ENCODE measurements at places on chromosomes 5 and 9. TPM values are rescaled to one million over a fixed set of nuclear protein-coding genes. Genes with fewer than 3 reads are reported as not detected.
A peak's percentile ranks its signal among the peaks of the same experiment; 100 is the strongest.

DNA sequence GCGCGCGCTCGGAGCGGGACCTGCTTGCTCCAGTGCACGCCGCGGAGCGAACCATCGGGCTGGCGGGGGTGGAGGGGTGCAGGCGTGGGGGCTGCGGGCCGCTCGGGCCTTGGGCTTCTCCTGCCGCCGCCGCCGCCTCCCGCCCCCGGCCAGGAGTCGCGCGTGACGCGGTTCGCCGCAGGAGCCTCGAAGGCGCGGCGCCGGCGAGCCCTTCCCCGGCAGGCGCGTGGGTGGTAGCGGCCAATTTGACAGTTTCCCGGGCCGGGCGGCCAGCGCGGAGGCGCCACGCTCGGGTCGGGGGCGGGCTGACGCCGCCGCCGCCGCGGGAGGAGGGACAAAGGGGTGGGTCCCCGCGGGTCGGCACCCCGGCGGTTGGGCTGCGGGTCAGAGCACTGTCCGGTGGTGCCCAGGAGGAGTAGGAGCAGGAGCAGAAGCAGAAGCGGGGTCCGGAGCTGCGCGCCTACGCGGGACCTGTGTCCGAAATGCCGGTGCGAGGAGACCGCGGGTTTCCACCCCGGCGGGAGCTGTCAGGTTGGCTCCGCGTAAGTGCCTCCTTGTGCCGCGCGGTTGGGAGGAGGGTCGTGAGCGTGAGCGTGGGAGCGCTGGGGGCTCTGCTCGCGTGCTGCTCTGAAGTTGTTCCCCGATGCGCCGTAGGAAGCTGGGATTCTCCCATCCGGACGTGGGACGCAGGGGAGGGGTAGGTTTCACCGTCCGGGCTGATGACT is at the start of gene TJP2:
Gene TJP2 (plus strand): TSS at position 387 of the 725 bp plus-strand sequence. CDS start 96 bp downstream, at position 483.
- DNase-seq, result peak; percentile 46

DNA sequence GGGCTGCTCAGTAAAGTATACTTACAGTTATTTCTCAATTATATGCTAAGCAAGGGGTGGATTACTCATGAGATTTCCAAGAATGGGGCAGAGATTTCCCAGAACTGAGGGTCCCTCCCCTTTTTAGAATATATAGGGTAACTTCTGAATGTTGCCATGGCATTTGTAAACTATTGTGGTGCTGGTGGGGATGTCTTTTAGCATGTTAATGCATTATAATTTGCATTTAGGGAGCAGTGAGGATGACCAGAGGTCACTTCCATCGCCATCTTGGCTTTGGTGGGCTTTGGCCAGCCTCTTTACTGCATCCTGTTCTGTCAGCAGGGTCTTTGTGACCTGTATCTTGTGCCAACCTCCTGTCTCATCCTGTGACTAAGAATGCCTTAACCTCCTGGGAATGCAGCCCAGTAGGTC is 35.5 kb downstream of the TTC1 start:
- DNase-seq, result no peak

DNA sequence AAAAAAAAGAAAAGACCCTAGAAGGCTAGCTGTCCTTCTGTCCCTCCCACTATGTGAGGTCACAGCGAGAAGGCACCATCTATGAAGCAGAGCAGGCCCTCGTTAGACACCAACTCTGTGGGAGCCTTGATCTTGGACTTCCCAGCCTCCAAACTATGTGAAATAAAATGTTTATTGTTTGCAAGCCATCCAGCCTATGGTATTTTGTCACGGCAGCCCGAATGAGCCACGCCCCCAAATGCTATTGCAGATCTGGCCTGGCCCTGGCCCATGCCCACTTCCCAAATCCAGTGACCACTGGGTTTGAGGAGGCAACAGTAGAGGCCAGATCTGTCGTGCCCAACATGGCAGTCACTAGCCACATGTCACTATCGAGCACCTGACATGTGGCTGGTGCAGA is 10.8 kb downstream of the STK10 start:
- DNase-seq, result no peak

GRCh38 chr9:113580041-113580953 is 116.8 kb downstream of the RGS3 start:
- DNase-seq, result peak; percentile 84

GRCh38 chr9:14961372-14962068 is 51.3 kb upstream of the FREM1 start:
- DNase-seq, result peak; percentile 18

DNA sequence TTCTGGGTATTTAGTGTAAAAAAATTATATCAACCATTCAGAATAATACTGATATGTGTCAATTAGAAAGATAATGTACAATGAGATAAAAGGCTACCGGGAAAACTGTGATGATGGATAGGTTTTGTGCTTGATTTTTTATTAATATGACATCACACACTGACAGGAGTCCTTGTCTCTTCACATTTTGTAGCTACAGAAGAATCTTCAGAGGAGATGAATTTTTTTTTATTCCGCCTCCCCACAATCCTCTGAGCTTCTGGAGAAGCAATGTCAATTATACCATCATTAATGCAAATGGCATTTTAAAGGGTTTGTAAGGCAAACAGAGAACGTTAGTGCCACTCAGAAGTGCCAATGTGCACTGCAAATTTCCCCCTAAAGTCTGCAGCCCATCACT is 131.7 kb upstream of the CCNG1 start:
- DNase-seq, result no peak

- no peak for DNase-seq
Measured at GRCh38 chr9:32855752-32856151, 72.4 kb downstream of the TMEM215 start.

Gene GABRA6
- not detected for total RNA-seq

Gene SURF4
- total RNA-seq, result 169 TPM

Gene SERF1A
- total RNA-seq, result 4.7 TPM

Gene PCDHGB6
- 1.9 TPM for total RNA-seq
